Thoracic aorta (tissue), 2 donors: ENCODE measurements at places on chromosomes 1 and 21.

GRCh38 chr1:153933955-153934354 is 11.2 kb upstream of the GATAD2B start:
- DNase-seq, result no peak

- no peak for DNase-seq
Observed at GRCh38 chr1:30695439-30695841, 27.9 kb downstream of the MATN1 start.

GRCh38 chr1:178932552-178932906 is 61.7 kb upstream of the ANGPTL1 start:
- DNase-seq, result no peak

GRCh38 chr1:21383785-21384401 is 56.0 kb upstream of the NBPF3 start:
- DNase-seq, result no peak

DNA sequence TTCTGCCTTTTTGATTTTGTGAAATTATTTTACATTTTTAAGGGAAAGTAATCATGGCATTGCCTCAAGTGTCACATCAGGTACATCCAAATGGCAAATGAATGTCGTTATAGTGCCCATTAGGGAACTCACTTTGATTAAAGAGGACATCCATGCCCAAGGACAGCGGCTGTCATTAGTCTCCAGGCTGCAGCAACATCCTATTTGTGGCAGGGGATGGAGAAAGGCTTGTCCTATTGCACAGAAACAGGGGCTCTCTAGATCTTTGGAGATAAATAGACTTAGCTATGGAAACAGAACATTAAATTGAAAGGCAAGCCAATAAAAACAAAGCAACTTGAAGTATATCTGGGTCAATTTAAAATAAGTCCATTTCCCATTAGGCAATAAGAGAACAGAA is 439.3 kb downstream of the NEGR1 start:
- no peak for DNase-seq

GRCh38 chr21:36193200-36193599 is 36.6 kb downstream of the DOP1B start:
- no peak for DNase-seq

GRCh38 chr1:89938171-89939055 is 56.5 kb upstream of the ZNF326 start:
- no peak for DNase-seq

GRCh38 chr21:43866659-43867331 is 1.8 kb downstream of the AGPAT3 start:
- DNase-seq, result no peak

DNA sequence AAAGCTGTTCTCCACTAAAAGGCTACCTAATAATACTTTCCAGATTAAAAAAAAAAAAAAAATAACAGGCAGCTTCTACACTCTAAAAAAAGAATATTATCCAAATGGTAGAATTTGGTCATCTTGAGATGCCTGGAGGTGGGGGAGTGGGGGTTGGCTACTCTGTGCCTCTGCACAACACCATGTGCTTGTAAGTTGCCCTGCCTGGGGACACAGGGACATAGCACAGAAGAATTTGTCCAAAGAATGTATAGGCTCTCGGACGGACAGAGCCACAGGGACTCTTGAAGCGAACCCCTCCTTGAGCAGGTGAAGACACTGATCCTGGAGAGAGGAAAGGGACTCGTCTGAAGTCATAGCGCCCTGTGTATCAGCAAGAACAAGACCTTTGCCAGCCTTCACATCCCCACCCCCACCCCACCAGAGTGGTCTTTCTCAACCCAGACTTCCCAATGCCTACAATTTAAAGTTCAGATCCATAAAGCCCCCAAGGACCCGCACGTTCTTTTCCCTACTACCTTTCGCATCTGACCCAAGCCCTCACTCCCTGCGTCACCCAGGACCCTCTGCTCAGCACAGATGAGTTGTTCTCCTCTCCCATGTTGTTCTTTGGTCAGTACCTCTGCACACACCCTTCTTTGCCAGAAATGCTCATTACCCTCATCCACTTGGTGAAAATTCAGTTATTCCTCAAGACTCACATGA is 72.6 kb downstream of the LGR6 start:
- no peak for DNase-seq

DNA sequence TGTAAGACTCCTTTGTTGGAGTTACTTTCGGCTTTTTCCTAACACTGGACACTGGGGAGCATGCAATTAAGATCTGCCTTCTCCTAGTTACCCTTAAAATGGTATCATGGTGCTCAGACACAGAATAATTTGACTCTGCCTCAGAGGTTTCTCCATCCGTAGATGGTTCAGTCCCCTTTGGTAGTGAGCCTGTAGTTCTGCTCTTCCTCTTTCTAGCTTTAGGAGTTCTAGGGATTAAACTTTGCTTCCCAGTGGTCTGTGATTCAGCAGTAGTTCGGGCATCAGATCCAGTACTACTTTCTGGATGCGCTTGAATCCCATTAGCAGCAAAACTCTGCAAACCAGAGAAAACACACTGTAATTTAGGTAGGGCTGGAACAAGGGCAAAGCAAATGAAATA is 1.5 kb downstream of the DNTTIP2 start:
- DNase-seq, result no peak

DNA sequence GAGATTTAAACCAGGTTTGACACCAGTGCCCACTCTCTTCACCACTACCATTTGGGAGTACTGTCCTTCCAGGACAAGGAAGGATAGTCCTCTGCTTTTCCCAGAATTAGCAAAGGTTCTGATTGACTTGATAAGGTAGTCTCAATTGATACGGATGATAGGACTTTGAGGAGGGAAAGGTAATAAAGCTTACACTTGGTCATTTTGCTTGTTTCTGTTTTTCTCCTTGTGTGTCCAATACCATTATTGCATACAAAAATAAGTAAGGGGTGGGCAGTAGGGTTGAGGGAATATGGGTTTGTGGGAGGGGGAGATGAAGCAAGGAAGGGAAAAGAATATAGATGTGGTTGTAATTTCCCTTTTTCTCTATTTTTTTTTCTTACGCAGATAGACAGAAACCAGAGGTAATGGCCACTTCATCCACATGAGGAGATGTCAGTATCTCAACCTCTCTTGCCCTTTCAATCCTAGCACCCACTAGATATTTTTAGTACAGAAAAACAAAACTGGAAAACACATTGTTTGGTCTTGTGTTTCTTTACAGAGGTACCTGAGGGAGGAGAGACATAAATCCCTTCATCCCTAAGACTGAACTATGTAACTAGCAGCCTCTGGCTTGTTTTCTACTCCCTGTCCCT is 2.6 kb downstream of the C1orf56 start:
- no peak for DNase-seq

- no peak for DNase-seq
Observed at GRCh38 chr1:33070628-33071027, 10.3 kb upstream of the AZIN2 start.

GRCh38 chr1:117675907-117676430 is 70.1 kb downstream of the TENT5C start:
- DNase-seq, result no peak

DNA sequence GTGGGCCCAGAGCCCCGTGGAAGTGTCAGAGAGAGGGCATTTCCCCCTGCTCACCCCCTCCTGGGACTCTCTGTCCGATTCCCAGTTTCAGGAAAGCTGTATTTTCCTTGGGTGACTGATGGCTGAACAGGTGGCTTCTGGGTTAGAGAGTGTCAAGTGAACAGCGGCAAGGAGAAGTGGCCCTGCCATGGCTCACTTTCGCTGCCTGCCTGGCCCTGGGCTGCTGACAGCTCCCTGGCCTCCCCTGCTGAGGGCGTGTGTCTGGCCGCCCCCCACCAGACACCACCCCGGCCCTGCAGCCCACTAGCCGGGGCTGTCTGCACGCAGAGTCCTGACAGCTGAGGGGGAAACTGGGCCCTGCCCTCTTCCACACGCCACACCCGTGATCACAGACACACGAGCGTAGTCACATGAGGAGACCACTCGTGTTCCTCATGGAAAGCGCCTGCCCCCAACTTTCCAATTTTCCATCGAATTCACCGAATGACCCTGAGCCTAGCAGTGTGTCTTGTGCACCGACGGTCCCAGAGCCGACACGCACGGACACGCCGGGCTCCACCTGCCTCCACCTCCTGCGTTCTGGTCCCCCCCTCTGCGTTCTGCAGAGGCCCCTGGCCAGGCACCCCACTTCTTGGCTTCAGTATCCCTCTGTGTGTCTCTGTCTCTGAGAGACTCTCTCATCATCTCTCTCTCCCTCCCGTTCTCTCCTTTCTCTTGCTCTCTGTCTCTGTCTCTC is 60.6 kb upstream of the CASZ1 start:
- DNase-seq, result no peak

- DNase-seq, result no peak
Observed at GRCh38 chr1:207815913-207816291, 64.0 kb downstream of the CD46 start.
